Psoas muscle (tissue), 8 donors: ENCODE measurements at places on chromosomes 1 and 21.

DNA sequence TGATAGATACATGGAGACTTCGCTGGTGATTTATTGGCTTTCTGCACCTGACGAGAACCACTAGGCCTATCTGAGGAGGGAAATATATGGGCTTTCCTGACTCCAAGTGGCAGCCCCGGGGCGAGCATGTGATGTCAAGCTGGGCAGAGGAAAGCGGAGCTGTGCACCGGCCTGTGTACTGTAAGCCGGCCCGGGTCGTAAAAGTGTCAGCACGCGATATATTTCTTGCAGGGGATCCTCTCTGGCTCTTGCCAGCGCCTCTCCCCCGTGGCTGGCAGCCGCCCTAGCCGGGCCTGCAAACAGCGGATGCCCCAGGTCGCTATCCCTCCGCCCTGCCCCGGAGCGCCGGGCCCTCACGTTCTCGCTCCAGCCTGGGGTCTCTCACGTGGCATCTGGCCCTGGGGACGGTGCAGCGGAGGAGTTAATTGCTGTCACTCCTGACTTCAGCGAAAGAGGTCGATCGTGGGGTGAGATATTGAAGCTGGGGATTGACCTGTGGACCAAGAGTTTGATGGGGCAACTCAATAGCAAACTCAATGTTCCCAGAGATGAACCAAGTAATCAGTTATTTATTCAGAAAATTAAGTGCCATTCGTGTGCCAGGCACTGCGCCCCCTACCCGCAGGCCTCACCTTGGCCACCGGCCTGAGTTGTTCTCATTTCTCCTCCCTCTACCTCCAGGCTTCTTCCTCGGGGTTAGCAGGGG, 41.0 kb upstream of the HAO2 start:
- peaks cover 3% of the 10 kb centered on the region for H3K4me1 ChIP-seq
- H3K4me3 ChIP-seq = peak overlapping the region; percentile 63
- no peaks in the 10 kb centered on the region for H3K36me3 ChIP-seq
- H3K27ac ChIP-seq = no peak overlapping the region
- H3K27me3 ChIP-seq = no peaks in the 10 kb centered on the region

GRCh38 chr1:68384321-68384813, 65.4 kb downstream of the RPE65 start:
- peaks cover 15% of the 10 kb centered on the region for H3K4me1 ChIP-seq
- H3K27ac ChIP-seq = peak overlapping the region; percentile 58
- no peak for DNase-seq
- H3K36me3 ChIP-seq = no peaks in the 10 kb centered on the region
- no peaks in the 10 kb centered on the region for H3K27me3 ChIP-seq

- H3K4me3 ChIP-seq = no peak overlapping the region
- no peak for DNase-seq
- no peaks in the 10 kb centered on the region for H3K36me3 ChIP-seq
- H3K27ac ChIP-seq = no peak overlapping the region
- H3K27me3 ChIP-seq = no peaks in the 10 kb centered on the region
Observed at GRCh38 chr1:17857996-17858395, 102.9 kb downstream of the ACTL8 start.

GRCh38 chr1:214476229-214476985, 75.0 kb downstream of the PTPN14 start:
- no peak overlapping the region for H3K4me3 ChIP-seq
- H3K36me3 ChIP-seq = no peaks in the 10 kb centered on the region
- peaks cover 77% of the 10 kb centered on the region for H3K4me1 ChIP-seq

DNA sequence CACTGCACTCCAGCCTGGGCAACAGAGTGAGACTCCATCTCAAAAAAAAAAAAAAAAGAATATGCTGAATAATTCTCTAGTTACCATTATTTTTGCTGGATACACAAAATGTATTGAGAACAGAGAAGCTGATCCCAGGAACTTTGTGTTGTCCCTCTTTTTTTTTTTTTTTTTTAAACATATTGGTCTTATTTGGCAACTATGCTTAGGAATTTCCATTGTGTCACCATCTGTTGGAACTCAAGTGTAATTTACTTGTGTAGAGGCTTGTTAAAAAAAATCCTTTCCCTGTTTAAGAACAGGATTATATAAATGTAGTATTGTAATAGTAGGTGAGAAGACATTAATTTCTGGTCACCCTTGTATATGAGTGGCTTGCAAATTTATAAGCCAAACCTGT, 28.6 kb downstream of the CAMSAP2 start:
- DNase-seq = no peak
- no peaks in the 10 kb centered on the region for H3K4me1 ChIP-seq
- H3K27me3 ChIP-seq = no peaks in the 10 kb centered on the region
- H3K36me3 ChIP-seq = peaks cover 32% of the 10 kb centered on the region

DNA sequence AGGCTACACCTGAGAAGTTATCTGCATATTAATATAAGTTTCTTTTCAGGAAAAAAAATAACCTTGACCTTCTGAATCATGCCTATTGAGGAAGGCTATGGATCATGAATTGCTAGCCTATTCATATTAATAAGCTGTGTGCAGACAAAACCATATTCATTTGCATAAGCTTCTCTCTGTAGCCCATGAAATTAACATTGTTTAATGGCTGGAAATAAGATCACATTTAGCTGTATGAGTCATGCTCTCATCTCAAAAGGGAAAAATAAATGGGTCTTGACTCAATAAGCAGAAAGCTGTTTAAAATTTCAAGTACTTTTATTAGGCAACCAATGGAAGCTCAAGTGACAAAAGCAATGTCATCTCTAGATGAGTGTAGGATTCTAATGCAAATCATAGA, 330.0 kb upstream of the DEPDC1 start:
- no peak overlapping the region for H3K4me3 ChIP-seq
- H3K27ac ChIP-seq = no peak overlapping the region
- no peaks in the 10 kb centered on the region for H3K4me1 ChIP-seq
- H3K36me3 ChIP-seq = no peaks in the 10 kb centered on the region
- H3K27me3 ChIP-seq = no peaks in the 10 kb centered on the region

DNA sequence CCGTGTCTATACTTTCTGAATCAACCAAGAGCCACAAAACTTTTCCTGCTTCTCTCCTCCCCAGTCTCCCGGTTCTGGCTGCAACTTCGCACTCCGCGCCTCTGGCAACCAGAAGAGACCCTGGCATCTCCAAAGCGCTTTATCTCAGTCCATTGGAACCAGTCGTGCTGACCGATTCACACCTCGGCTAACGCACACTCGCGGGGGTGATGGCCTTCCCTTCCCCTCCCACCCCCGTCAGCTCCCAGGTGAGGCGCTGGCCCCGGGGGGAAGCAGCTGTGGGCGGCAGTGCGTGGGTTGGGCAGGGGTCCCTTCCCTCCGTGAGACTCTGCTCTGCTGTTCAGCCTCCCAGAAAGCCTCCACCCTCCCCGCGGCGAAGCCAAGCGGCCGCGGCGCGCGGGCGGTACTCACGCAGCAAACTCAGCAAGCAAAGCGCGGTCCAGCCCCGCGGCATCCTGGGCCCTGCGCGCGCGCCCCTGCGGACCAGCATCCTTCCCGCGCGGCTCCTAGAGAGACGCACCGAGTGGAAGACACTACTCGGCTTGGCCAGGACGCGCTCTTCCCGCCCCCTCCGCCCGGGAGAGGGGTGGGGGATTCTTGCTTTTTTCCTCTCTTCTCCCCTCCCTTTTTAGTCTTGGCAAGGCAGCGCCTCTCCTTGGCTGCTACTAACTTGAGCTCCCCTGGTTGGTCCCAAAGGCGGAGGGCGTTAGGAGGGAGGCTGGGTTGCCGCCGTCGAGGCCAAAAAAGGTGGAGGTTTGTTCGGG, at the start of gene CD34:
Gene CD34, minus strand, starts transcription at position 535 of the 764 bp plus-strand sequence. Its CDS starts 45 bp downstream, at position 490.
- DNase-seq = peak; percentile 67
- H3K4me1 ChIP-seq = no peaks in the 10 kb centered on the region
- H3K27ac ChIP-seq = peak within 1 kb of the TSS; percentile 55
- no peaks in the 10 kb centered on the region for H3K36me3 ChIP-seq
- no peaks in the 10 kb centered on the region for H3K27me3 ChIP-seq

DNA sequence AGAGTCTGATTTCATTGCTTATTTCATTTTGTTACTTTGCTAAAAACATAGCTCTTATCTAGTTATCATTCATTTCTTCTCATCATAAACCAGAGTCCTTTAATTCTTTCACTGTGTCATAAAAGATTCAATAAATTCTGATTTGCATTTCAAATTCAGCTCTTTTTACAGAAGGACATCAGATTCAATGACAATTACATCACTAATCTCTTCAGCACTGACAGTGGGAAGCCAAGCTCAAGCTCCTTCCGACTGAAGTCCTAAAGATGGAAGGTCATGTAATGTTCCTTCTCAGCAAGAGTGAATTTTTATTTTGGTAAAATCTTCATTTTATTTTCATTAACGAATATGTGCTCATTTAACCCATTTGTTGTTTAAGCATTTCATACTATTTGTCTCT, 530.7 kb upstream of the ADGRL2 start:
- no peaks in the 10 kb centered on the region for H3K27me3 ChIP-seq
- no peaks in the 10 kb centered on the region for H3K4me1 ChIP-seq
- no peak for DNase-seq
- no peak overlapping the region for H3K27ac ChIP-seq
- no peaks in the 10 kb centered on the region for H3K36me3 ChIP-seq

GRCh38 chr1:247119600-247120407, 15.6 kb upstream of the ZNF669 start:
- H3K27me3 ChIP-seq = no peaks in the 10 kb centered on the region
- no peaks in the 10 kb centered on the region for H3K36me3 ChIP-seq
- H3K27ac ChIP-seq = no peak overlapping the region
- no peak overlapping the region for H3K4me3 ChIP-seq
- DNase-seq = no peak
- H3K4me1 ChIP-seq = no peaks in the 10 kb centered on the region

GRCh38 chr21:46009951-46010705, 28.6 kb downstream of the COL6A1 start:
- H3K4me1 ChIP-seq = no peaks in the 10 kb centered on the region
- H3K36me3 ChIP-seq = no peaks in the 10 kb centered on the region
- no peak overlapping the region for H3K4me3 ChIP-seq
- H3K27me3 ChIP-seq = no peaks in the 10 kb centered on the region
- DNase-seq = no peak

DNA sequence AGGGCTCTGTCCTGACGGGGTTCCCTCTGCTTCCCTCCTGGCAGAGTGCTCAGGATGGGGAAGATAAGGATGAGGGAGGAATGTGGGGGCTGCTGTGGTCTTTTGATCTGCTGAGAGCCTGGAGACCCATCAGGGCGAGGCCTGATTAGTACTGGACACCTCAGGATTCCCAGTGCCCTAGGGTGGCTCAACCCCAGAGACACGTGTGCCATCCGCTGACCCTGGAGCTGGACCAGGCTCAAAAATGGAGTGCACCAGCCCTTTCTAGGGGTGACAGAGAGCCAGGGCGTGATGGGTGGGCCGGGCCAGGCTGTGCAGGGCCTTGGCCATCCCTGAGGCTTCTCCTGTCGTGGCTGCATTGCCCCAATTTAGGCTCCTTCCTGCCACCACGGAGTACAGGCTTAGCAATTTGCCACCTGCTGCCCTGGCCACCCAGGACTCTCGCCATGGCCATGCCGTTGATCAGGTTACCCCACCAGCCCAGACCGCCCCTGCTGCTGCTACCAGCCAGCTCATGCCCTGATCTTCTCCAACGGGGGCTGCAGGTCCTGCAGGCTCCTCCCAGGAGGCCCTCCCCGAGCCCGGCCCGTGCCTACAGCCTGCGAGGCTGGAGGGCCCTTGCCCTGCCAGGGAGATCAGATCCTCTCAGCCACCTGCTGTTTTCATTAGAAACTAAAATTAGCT, 9.5 kb downstream of the WNT4 start:
- peak overlapping the region; percentile 44 for H3K4me3 ChIP-seq
- H3K27ac ChIP-seq = peak overlapping the region; percentile 83
- no peaks in the 10 kb centered on the region for H3K36me3 ChIP-seq

DNA sequence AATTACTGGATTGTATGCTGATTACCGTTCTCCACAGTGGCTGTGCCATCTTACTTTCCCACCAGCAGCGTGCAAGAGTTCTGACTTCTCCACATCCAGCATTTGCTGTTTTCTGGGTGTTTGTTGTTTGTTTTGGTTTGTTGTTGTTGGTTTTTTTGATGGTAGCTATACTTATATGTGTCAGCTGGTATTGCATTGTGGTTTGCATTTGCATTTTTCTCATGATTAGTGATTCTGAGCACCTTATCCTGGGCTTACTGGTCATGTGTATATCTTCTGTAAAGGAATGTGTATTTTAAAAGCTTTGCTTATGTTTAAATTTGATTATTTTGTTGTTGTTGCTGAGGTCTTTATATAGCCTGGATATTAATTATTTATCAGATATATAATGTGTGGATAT, 66.9 kb upstream of the MAP1LC3C start:
- no peak overlapping the region for H3K27ac ChIP-seq
- no peaks in the 10 kb centered on the region for H3K36me3 ChIP-seq
- H3K4me3 ChIP-seq = no peak overlapping the region

- H3K36me3 ChIP-seq = no peaks in the 10 kb centered on the region
- DNase-seq = no peak
- no peaks in the 10 kb centered on the region for H3K4me1 ChIP-seq
- no peaks in the 10 kb centered on the region for H3K27me3 ChIP-seq
- H3K27ac ChIP-seq = no peak overlapping the region
Observed at GRCh38 chr21:33998402-33998801, 75.0 kb upstream of the MRPS6 start.

DNA sequence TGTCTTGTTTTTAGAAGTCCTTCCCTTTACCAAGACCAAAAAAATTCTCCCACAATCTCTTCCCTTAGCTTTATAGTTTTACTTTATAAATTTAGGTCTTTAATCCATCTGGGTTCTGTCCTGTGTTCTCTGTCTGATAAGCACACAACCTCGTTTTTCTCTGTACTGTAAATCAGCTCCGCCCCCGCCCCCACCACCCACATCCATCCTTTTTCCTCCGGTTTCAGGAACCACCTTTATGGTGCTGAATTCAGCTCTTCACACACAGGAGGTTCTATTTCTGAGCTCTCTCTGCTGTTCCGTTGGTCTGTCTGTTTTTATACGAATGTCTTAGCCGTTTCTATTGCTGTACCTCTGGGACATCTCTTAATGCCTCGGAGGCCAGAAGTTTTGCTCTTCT, 44.5 kb downstream of the ACTL8 start:
- DNase-seq = no peak
- H3K27ac ChIP-seq = no peak overlapping the region
- H3K36me3 ChIP-seq = no peaks in the 10 kb centered on the region
- H3K4me1 ChIP-seq = no peaks in the 10 kb centered on the region
- peaks cover 6% of the 10 kb centered on the region for H3K27me3 ChIP-seq
- no peak overlapping the region for H3K4me3 ChIP-seq

DNA sequence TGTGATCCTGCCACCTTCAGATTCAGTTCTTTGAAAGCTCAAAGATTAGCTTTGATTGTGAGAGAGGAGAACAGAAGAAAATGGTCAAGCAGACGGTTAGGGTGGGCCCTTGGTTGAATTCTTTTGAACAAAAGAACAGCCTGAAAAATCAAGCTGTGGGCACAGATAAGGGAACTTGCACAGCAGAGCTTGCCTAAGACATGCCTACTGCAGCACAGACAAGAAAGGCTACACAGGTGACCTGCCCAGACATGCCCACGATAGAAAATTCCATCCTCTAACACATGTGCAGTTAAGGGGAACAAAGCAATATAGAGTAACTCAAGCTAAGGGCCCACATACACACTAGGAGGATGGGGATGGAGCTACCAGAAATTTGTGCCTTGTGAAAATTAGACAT, 512.5 kb upstream of the LRRC7 start:
- DNase-seq = no peak
- H3K4me3 ChIP-seq = no peak overlapping the region
- H3K4me1 ChIP-seq = no peaks in the 10 kb centered on the region
- H3K27ac ChIP-seq = no peak overlapping the region
- no peaks in the 10 kb centered on the region for H3K36me3 ChIP-seq
- no peaks in the 10 kb centered on the region for H3K27me3 ChIP-seq

GRCh38 chr1:156488566-156489165, 11.9 kb downstream of the MEF2D start:
- no peaks in the 10 kb centered on the region for H3K36me3 ChIP-seq
- no peaks in the 10 kb centered on the region for H3K27me3 ChIP-seq
- peaks cover 91% of the 10 kb centered on the region for H3K4me1 ChIP-seq
- H3K4me3 ChIP-seq = peak overlapping the region; percentile 98

GRCh38 chr1:10793129-10793651, 3.3 kb downstream of the CASZ1 start:
- DNase-seq = no peak
- peak overlapping the region; percentile 80 for H3K4me3 ChIP-seq
- H3K4me1 ChIP-seq = peaks cover 25% of the 10 kb centered on the region
- H3K27me3 ChIP-seq = no peaks in the 10 kb centered on the region
